ENCODE measurements at places on chromosomes 3 and 15. TPM values are rescaled to one million over a fixed set of nuclear protein-coding genes. Genes with fewer than 3 reads are reported as not detected.

- DNase-seq, result no peak
Measured at GRCh38 chr3:171898192-171898591, 55.0 kb downstream of the TMEM212 start.

DNA sequence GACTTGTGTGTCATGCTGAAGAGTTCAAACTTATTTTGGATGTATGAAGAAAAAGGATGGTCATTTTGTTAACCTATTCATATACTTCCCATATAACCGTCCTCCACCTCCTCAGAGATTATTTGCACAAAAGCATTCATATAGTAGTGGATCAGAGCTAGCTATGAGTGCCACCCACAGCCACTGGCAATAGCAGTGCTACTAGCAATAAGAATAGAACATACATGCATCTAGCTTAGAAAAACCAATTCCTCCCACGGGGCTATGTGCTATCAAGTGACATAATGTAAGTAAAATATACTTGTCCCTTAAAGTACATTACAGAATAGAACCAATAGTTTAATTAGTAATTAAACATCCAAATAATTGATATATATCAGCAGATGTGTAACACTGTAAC is 10.3 kb upstream of the ZBED2 start:
- DNase-seq, result no peak

The GRAMD1C gene
- total RNA-seq, result 1.3 TPM

- no peak for DNase-seq
Measured at GRCh38 chr3:78683284-78683683, 1084.5 kb downstream of the ROBO1 start.

The FGF12 gene
- 3.0 TPM for total RNA-seq

The PLA2G4E gene
- 0.80 TPM for total RNA-seq

The CYP19A1 gene
- 2.0 TPM for total RNA-seq

- DNase-seq, result no peak
Measured at GRCh38 chr3:142787719-142788118, 63.9 kb downstream of the TRPC1 start.

GRCh38 chr3:18237251-18238005 is 187.7 kb downstream of the SATB1 start:
- DNase-seq, result no peak

GRCh38 chr3:21777821-21778220 is 26.8 kb upstream of the ZNF385D start:
- DNase-seq, result no peak

All from muscle of leg (tissue), 16 donors.